Bone marrow (tissue), 2 donors: ENCODE measurements at places on chromosomes 5 and 9.

DNA sequence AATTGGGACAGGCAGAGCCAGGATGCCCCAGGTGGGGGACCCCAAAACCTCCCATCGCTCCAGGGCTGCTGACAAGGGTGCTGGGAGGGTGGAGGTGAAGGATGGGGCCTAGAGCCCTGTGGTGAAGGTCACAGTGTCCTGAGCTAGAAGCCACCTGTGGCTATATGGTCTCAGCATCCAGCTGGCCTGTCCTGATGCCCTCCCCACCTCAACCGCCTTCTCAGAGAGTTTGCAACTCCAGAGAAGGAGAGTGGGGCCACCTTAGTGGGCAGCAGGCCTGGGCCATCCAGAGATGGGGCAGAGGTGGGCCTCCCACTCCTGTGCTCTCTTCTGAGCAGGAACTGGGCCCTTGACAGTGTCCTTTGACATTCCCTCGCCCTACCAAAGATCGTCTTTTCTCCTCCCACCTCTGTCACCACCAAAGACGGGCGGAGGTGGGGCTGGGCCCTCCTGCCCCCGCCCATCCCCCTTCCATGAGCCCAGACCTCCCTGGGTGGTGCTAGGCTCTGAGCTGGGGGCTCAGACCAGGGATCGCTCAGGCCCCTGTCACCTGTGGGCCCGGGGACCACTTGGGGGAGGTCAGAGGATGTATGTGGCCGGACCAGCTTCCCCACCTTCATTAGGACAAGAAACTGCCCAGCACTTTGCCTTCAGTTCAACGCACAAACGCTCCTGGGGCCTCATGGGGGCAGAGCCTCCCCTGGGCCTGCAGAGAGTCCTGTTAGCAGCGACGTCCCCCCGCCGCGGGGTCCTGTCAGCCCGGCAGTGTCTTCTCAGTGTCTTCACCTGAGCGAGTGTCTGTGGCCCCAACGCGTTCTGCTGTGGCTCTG is 10.0 kb upstream of the DOLPP1 start:
- DNase-seq: no peak

DNA sequence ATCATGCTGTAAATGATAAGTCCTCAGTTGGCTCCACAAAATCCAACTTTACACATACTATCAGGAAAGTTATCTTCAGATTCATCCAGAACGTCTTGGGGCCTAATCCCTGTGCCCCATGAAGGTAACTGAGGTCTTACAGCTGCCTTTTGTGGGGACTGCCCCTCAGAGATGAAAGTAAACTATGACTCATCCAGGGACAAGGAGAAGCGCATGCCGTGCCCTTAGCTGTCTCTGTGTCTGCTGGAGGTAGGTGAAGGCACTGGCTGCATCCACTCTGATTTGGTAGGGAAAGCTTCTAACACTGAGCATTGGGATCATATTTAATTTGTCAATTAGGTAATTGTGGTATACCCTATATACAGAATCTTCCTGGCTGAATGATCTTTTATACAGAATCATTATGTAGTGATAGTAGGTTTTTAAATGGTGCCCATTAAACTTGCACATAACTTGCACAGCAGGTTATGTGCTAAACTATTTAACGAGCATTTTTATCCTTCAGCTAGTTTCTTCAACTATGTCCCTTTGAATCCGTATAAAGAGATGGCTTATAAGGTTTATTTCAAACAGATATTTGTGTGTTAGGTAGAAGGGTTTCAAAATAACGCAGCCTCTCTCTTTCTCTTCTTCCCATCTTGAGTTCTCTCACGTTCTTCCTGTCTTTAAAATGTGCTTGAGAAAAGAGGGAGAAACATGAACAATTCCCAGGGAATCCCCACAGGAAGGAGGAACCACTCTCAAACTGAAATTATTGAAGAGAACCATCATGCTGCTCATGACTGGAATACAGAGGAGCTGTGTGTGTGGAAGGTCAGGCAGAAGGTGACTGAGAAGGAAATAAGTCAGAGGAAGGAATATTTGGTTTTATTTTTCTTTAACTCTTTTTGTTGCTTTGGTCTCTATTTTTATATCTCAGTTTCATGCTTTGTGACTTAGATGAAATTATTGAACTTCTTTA is 250.9 kb downstream of the CD180 start:
- DNase-seq: no peak

GRCh38 chr5:176870110-176870591 is 29.0 kb downstream of the HK3 start:
- DNase-seq: no peak

DNA sequence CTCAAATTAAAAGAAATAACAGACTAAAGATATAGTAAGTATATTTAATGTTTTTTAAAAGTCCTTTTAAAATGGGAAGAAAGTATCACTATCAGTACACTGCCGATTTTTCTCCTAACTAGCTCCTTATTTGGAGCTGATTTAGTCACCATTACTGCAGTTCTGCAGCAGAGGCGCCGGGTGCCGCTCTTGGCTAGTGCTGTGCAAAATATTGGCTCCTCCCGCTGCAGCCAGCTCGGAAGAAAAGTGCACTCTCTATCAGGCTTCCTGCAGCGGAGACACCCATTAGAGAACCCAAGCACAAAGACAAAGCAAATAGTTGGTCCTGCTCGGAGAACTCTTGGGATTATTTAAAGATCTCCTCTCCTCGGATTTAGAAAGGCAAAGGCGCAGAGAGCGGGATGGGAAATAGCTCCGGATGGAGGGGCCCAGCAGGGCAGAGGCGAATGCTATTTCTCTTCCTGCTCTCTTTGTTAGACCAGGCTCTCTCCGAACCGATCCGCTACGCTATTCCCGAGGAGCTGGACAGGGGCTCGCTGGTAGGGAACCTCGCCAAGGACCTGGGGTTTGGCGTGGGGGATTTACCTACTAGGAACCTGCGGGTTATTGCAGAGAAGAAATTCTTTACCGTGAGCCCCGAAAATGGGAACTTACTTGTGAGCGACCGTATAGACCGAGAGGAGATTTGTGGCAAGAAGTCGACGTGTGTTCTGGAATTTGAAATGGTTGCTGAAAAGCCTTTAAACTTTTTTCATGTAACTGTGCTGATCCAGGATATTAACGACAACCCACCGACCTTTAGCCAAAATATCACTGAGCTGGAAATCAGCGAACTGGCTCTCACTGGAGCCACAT is at the start of gene PCDHGB3:
Gene PCDHGB3 (plus strand): TSS at position 249 of the 855 bp plus-strand sequence. CDS start 153 bp downstream, at position 402.
- DNase-seq: no peak

DNA sequence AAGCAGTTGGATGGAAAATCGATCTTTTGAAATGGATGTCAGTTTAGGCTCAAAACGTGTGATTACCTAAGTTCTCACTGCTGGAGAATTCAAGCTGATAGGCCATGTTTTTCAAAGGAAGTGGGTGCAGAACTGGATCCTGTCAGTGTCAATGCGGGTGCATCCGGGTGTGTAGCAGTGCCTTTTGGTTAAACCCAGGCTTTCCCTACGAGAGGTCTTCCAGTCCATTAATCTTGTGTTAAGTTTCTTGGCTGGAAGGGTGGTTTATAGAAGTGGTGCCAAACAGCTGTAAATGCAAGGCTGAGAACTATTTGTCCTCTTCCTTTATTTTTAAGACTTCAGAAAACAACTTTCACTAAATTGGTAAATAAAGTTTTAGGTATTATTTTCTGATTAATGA is 71.9 kb downstream of the DAPK1 start:
- peak; percentile 21 for DNase-seq

DNA sequence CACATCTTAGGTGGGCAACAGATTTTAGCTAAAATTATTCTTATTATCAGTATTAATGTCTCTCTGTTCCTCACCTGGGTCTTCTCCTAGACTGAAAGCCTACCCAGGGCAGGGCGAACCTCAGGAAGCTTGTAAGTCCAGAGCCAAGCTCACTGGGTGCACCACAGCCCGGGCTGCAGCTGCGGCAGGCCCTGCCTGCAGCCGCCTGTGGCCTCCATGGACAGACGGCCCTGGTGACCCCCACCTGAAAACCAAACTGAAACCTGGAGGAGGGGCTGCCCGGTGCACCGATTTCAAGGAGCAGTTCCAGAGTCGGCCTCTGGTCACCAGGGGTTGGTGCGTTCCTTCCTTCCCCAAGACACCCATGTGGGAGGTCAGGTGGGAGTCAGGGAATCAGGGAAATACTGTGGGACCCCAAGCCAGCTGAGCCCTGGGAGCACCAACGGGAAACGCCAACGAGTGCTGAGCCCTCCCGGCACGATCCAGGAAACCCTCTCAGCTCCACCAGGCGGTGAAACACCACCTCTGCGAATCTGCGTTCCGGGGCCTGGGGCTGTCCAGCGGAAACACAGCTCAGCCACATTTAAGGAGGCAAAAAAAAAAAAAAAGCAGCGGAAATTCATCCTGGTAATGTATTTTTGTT is 68.6 kb upstream of the PPP1R26 start:
- DNase-seq: no peak

DNA sequence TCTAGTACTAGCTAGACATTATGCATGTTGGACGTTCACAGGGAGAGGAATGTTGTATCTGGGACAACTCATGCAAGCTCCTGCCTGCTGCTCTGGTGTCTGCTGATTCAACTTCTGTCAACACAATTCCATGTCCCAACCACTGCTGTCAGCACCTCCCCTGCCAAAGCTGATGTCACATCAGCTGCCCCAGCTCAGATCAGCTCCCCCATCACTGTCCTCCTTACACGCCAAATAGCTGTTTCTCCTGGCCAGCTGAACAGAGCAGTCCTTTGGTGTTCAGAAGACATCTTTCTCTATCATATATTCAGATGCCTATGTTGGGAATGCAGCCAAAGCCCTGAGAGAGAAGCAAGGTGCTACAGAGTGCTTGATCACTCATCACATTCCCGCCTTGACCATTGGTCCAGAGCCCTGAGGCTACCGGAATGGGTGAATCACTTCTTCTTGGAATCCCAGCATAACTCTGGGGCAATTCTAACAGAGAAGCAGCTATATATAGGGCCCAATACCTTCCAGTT is 223.3 kb downstream of the SEC61B start:
- no peak for DNase-seq

DNA sequence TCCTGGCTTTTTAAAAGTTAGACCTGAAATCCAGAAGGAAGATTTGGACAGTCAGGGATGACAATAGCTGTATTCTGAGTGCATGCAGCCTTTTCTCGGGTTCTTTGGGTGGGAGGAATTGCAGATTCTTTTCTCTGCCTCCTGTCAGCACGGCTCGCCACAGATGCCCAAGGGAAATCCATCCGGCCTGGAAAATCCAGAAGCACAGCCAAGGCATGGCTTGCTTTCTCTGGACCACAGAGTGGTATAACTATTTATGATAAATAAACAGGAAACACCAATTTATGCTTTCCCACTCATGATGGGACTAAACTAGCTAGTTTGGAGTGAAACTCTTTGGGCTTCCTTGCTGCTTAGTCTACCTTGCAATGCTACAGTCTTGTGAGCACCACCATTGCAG is 59.1 kb downstream of the C9orf152 start:
- no peak for DNase-seq

- DNase-seq: no peak
Observed at GRCh38 chr9:69997524-69997923, 46.1 kb upstream of the MAMDC2 start.

DNA sequence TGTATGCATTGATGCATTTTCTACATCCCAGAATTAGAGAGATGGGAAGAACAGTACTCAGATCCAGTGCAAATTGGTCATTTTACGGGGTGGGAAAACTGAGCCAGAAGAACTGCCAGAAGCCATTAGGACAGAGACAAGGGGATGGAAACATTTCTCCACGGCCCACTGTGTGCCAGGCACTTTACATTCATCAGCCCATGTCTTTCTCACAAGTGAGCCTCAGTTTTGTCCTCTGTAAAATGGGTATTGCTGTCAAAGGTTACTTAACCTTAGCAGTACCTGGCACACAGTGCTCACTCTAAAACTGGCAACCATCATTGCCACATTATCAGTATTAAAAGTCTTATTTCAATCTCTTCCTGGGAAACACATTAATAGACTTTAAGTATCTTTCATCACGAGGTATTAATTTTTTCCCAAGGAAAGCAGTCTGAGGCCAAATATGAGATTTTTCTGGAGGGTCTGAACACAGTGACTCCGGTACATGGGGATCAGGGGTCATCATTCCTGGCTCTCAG is 5.2 kb downstream of the DUSP1 start:
- DNase-seq: no peak

- no peak for DNase-seq
Observed at GRCh38 chr5:74476819-74477453, 163.6 kb downstream of the ENC1 start.

DNA sequence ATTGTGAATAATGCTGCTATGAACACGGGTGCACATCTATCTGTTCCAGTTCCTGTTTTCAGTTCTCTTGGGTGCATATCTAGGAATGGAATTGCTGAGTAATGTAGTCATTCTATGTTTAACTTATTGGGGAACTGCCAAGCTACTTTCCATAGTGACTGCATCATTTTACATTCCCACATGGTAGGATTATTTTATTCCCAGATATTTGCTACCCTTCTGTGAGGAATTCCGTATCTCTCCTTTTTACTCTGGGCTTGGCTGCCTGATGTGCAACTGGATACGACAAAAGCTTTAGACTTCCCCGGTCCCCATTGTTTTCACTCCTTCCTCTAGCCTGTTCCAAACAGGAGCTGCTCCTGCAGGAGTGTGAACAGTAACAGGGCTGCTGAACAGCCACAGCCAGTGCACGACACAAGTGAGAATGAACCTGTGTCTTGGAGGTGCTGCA is 7.2 kb downstream of the TAS2R1 start:
- DNase-seq: no peak

- no peak for DNase-seq
Observed at GRCh38 chr5:43302481-43302880, 10.7 kb downstream of the HMGCS1 start.

DNA sequence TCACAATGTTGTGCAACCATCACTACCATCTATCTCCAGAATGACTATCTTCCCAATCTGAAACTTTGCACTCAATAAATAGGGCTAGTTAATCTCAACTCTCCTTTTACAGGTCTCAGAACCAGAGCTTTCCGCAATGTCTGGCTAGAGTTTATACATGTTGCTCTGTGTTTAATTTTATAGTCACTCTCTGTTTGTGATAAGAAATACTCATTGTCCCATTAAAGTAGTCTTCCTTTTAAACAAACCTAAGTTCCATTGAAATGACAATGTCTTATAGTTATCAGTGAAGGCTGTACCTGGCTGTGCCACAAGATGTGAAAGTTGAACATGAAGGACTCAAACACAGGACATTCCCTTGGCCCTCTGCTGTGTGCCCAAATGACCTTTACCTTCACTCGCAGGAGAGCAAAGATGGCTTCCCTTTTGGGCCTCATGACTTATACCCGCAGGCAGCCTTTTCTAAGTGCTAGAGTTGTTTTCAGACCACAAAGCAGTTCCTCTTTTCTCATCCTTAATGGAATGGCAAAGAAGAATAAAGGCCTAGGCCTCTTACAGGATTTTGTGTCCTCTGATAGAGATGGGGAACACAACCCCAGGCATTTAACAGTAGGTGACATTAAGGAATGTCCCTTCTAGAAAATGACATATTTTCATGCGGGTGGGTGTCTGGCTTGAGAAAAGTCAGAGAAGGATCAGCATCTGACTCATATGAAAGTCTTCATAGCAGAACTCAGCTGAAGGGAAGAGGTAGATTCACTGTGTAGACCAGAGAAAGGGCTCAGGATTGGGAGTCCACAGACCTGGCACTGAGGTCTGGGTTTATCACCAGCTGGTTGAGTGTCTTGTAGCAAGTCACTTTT is 69.6 kb upstream of the ATP10B start:
- DNase-seq: no peak

GRCh38 chr5:10590226-10590999 is 26.5 kb downstream of the ANKRD33B start:
- DNase-seq: no peak
